ENCODE measurements at places on chromosomes 3 and 15. TPM values are rescaled to one million over a fixed set of nuclear protein-coding genes. Genes with fewer than 3 reads are reported as not detected.
A peak's percentile ranks its signal among the peaks of the same experiment; 100 is the strongest.

- no peak for DNase-seq
Observed at GRCh38 chr3:160793722-160794252, 37.8 kb downstream of the PPM1L start.

IMPG2 gene
- total RNA-seq = 0.26 TPM

GRCh38 chr3:138862531-138862923 lies 27.8 kb upstream of the PIK3CB start:
- DNase-seq = no peak

DNA sequence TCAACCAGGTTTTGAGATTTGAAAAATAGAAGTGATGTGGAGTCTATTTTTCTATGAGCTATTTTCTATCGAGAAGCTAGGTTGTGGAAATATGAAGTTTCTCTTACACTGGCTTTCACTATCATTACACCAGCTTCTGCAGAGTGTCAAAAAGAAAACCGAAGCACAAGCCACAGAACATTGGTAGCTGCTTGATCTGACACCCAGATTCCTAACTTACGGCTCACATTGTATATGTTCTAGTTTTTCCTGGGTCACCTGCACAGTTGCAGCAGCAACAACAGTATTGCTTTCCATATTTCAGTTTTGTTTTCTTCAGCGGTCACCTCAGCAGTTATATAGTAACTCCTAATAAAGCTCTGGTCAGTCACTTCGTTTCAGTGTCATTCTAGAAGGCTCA lies 790.1 kb downstream of the PLOD2 start:
- DNase-seq = no peak

DNA sequence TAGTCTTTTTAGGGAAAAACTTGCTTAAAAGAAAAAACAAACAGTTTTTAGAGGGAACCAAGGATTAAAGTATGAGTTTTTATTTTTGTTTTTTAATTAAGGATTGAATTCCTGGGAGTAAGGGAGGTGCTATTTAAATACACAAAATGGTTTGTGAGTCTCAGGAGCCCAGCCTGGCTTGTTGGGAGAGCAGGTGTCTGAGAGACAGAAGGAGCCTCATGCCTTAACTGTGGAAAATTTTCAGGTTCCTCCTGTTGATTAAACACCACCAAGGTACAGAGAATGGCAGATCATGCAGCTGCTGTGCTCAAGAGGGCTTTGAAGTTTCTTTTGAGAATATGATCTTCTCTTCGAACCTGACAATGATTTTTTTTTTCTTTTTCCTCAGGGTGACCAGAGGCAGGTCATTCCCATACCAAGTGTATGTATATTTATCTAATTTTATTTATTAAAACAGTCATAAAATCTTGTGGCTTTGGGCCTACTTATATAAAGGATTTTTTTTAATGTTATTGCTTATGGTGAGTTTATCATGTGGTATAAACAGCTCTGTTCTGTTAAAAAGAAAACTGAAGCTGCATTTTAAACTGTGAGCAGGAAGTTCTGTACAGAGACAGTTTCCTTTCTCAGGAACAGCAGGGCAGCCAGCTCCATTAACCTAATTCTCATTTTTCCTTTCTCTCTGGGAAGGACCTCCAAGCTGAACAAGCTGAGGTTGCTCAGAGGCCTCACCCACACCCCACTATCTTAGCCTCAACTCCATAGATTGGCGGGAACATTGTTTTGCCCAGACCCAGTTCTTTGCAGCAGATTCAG lies 33.7 kb upstream of the VILL start:
- peak; percentile 80 for DNase-seq

DNA sequence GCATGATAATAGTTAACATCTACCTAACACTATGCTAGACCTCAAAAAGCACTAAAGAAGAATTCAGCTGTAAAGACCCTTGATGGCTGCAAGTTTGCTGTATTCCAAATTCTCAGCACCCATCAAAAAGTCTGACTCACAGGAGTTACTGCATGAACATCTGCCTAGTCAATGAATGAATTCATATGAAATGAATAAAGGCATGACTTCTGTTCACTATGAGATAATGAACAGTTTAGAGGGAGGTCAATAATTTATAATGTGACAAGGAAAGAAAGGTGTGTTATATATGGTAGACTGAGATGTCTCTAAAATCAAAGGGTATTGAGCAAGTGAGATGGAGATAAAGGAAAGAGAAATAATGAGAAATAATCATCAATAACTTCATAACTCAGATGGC lies 508.2 kb upstream of the TGFBR2 start:
- DNase-seq = no peak

- DNase-seq = peak; percentile 7
Observed at GRCh38 chr3:17500618-17501017, 241.8 kb downstream of the TBC1D5 start.

BSN gene
- under 0.01 TPM for total RNA-seq

SEMA7A gene
- 0.51 TPM for total RNA-seq

GRCh38 chr3:129560269-129560787 lies 17.4 kb downstream of the H1-8 start:
- no peak for DNase-seq

- DNase-seq = no peak
Observed at GRCh38 chr3:99287876-99288275, 350.5 kb upstream of the COL8A1 start.

CRYGS gene
- total RNA-seq = 0.89 TPM
